ENCODE measurements at places on chromosomes 11 and 22.

GRCh38 chr11:59792507-59792906 lies 18.1 kb downstream of the MRPL16 start:
- no peak for DNase-seq

DNA sequence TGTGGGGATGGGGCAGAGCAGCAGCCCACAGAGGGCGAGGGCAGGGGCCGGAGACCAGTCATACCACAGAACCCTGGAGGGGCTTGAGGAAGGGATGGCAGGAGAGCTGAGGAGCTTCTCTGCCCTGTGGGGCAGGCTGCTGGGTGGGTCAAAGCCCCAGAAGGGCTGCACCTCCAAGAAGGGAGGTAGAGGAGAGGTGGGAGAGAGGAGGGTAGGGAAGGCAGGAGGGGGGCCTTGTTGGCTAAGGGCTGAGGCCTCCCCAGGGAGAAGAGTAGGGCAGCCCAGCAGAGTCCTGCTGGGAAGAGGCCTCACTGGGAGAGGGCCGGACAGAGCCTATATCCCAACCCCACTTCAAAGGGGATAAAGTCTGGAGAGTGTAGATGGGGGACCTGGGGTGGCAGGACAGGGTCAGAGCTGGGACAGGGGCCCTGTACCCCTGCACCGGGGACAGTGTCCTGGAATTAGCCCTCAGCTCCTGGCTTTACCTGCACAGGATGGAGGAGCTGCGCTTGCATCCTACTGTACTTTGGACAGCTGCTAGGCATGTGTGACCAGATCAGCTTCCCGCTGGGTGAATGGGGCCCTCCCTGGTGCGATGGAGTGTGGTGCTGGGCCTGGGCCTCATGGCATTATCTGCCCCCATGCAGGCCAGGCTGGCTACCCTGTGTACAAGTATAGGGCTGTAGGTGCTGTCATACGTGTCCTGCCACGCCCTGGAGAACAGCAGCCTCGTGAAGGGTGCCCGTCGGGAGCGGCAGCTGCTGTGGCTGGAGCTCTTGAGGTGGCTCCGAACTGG lies 7.3 kb downstream of the DGCR6L start:
- DNase-seq = no peak

- DNase-seq = peak; percentile 21
Measured at GRCh38 chr11:2837096-2837601, 48.4 kb downstream of the CDKN1C start.

- peak; percentile 31 for DNase-seq
Measured at GRCh38 chr22:32005453-32005852, 37.6 kb upstream of the SLC5A1 start.

GRCh38 chr11:66686801-66687750 lies 9.4 kb upstream of the RBM4B start:
- DNase-seq = no peak

- no peak for DNase-seq
Measured at GRCh38 chr11:2086239-2087040, 52.7 kb downstream of the IGF2 start.

DNA sequence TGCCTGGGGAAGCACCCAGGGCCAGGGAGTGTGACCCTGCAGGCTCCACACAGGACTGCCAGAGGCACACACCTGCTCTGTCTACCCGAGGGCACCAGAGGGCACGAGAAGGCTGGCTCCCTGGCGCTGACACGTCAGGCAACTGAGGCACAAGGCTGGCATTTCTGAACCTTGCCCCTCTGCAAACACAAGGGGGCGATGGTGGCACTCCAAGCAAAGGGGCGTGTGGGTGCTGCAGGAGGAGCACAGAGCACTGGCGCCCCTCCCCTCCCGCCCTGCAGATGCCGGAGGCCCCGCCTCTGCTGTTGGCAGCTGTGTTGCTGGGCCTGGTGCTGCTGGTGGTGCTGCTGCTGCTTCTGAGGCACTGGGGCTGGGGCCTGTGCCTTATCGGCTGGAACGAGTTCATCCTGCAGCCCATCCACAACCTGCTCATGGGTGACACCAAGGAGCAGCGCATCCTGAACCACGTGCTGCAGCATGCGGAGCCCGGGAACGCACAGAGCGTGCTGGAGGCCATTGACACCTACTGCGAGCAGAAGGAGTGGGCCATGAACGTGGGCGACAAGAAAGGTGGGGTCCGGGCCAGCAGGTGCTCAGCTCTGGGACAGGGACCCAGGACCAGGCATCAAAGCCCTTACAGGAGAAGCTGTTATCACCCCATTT lies 20.8 kb upstream of the TXNRD2 start:
- DNase-seq = peak; percentile 77

- no peak for DNase-seq
Measured at GRCh38 chr11:26086028-26086427, 245.9 kb upstream of the ANO3 start.

GRCh38 chr11:106271686-106272085 lies 194.2 kb downstream of the AASDHPPT start:
- no peak for DNase-seq

DNA sequence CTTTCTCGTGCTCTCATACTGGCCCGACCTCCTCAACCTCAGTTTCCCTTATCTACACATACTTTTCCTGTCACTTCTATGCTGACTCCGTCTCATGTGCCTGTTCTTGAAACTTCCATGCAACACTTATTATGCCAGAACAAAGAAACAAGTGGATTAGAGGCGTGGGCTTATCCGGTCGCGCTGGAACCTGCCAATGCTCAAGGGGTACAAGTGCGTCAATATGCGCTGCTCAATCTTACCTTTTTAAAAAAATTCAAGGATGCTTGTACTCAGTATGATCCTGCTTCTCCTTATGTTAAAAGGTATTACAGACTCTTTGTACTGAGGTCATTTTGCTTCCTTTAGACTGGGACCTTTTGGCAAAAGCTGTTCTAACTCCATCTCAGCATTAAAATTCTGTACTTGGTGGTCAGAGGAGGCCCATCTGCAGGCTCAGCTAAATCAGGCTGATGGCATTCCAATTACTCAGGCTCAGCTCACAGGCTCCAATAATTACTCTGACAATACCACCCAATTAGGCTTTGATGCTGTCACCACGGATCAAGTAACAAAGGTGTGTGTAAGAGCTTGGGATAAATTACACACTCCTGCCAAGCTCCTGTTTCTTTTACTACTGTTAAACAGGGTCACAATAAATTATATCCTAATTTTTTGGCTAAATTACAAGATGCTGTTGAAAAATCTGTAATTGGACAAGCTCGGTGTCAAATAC lies 26.3 kb upstream of the ALDH3B2 start:
- DNase-seq = no peak

DNA sequence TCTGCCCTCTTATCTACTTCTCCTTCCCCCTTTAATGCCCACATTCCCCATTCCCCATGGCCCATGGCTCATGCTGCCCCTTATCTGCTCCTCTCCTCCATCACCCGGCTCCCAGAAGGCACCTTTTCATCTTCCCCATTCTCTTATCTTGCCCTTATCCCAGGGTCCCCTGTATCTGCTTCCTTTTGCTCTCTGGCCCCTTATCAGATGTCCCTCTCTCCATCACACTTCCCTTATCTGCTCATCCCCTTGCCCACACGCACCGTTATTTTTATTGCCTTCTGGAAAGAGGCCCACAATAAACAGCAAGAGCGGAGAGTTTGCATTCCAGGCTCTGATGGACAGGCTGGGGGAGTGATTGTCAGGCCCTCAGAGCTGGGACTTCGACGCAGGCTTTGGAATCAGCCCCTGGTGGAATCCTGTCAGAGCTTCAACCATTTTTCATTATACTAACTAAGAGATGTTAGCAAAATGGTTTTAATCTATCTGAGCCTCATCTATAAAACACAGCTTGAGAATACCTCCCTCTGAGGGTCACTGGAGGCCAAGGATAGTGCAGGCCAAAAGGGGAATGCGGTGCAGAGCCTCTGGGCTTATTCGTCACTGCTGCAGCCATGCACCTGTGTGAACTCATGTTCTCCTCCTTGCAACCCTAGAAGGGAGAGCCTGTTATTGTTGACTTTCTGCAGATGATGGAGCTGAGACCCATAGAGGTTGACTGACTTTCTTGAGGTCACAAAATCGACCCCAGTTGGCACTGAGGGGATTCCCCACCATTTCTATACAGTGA lies 37.0 kb upstream of the LRRC55 start:
- no peak for DNase-seq

DNA sequence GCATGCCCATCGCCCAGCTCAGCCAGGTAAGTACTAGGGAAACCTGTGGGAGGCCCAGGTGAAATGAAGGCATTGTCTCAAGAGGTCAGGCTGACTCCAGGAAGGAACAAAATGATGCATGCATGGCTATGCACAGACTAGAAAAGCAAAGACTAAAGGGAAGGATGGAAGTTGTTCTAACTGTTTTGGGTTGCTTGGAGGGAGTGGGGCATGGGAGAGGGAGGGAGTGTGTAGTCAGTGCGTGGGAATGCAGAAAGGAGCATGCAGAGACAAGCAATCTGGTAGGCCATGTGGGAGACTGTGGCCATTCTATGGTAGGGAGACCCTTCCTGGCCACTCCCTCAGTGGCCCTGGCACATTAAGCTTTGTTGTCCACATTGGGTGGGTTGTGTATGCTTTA lies 2.9 kb downstream of the MICAL3 start:
- DNase-seq = no peak

DNA sequence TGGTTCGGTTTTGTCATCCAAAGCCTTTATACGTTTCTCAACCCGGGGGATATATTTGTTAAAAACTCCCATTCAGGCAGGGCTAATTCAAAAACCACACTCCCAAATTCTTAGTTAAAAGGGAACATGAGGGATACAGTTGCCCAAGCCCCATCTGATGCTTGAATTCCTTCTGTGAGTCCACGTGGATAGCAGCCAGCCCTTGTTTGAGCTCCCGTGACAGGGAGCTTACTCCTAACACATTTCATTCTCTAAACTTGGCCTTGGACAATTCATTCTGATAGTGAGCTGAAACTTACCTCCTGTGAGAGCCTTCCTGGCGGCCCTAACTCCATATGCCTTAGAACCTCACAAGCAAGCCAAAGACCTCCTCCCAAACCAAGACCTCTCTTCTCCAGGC lies 357.5 kb downstream of the TENM4 start:
- DNase-seq = peak; percentile 50

DNA sequence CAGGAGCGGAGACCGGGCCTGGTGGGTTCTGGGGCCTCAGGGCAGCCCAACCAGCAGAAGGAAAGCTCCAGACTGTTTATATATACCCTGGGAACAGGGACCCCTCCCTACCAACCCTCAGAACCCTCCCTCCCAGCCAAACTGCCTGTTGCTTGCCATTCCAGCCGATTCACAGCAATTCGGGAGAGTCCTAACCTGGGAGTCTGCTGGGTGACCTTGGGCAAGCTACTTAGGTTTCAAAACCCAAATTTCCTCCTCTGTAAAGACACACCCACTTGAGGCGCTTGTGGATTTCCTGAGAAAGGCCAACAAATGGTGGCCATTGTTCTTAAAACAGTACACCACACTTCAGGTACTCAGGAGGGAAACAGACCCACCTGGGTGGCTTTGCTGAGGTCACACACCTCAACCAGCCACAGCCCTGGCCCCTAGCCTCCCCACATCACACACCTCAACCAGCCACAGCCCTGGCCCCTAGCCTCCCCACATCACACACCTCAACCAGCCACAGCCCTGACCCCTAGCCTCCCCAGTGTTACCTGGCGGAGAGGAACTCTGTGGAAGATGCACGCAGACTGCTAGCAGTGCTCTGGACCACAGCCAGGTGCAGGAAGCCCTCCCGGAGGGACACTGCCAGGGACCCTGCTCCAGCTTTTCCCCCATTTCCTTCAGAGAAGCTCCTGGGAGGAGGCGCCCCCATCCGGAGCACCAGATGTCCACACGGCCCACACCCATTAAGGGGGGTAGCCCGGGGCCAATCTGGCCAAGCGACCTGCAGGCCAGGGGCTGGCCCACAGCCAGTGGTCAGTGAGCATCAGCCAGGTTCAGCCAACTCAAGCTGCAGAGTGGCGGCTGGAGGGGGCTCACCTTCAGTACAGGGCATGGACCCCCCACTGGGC lies 6.2 kb downstream of the SHISA8 start:
- DNase-seq = no peak

DNA sequence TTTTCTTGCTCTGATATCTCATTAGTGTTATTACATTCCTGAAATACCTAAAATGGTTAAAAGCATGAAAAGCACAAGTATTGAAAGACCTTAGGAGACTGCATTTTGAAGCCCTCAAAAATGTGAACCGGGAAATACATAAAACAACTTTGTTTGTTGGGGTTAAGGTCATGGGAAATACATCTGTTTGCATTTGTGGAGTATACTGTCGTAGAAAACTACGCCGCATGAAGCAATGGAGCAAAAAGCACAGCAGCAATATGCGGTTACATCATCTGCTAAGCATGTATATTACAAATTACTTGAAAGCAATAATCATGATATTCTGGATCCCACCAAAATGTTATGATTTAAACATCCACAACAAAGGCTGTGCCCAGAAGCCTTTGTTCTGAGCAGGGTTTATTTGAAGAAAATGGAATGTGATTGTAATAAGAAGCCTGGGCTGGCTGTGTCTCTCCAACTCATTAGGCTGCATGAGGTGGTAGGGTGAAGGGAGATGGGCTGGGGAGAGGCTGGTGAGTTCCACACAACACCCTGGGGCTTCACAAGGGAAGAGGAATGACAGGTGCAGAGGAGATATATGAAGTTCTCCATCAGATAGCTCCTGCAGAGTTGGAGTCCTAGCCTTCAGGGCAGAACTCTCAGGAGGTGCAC lies 64.7 kb upstream of the LIN7C start:
- peak; percentile 67 for DNase-seq

GRCh38 chr11:10641912-10642697 lies 51.5 kb downstream of the IRAG1 start:
- no peak for DNase-seq

DNA sequence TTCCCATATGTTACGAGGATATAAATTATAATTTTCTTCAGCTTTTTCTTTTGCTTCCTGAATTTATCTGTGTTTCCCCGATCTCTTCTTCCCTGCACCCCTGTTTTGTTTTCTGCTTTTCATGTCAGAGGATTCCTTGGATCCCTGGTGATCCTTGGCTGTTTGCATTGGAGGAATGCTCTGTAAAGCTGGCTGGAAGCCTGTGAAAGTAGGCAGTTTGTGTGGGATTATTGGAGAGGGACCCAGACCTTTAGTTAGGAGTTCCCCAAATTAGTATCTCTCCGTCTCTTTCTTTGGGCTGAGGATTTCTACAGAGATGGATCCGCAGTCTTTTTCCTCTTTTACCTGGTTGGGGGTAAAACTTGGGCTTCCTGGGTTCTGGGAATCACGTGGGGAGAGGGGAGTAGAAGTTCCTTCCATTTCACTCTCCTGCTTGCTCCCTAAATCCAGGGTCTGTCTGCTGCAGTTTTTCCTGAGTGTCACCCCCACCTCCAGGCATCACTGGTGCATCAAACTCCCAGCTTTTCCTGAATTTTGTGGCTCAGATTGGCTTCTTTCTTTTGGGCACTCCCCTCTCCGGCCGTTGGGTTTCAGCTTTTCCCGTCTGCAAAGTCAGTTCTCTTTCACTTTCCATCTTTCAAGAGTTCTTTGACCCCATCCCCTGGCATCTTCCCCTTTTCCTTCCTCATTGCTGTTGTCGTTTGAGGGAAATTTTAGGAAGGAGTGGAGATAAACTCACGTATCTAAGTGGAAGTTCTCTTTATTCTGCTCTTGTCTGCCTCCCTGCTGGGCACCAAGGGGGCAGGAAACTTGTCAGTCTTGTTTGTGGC lies 79.1 kb upstream of the ALX4 start:
- no peak for DNase-seq

GRCh38 chr11:128472128-128473089 lies 114.9 kb downstream of the ETS1 start:
- DNase-seq = peak; percentile 65

Data from fibroblast of pulmonary artery (primary cell).